ENCODE measurements at places on chromosomes 2 and 18. TPM values are rescaled to one million over a fixed set of nuclear protein-coding genes. Genes with fewer than 3 reads are reported as not detected.

DNA sequence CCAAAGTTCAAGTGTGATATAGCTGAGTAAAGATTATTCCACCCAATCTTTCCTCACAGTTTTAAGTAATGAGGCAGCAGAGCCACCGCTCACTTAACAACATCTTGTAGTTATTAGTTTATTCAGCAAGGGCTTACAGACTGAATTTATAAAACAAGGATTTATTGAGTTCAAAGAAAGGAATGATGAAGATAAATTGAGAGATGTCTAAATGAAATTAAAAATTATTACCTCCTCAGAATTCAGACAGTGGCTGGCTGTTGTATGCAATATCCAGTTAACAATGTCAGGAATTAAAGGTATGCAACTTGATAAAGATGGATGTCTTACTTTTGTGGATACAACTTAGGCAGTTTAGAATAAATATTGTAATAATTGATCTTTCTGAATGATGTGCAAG is 927.3 kb upstream of the CDH2 start:
- peaks cover 7% of the 10 kb centered on the region for H3K36me3 ChIP-seq
- H3K27me3 ChIP-seq, result no peaks in the 10 kb centered on the region
- peaks cover 16% of the 10 kb centered on the region for H3K4me1 ChIP-seq
- no peak overlapping the region for H3K4me3 ChIP-seq
- no peak overlapping the region for H3K27ac ChIP-seq

- peaks cover 5% of the 10 kb centered on the region for H3K4me1 ChIP-seq
- peak overlapping the region; percentile 47 for H3K4me3 ChIP-seq
- H3K27ac ChIP-seq, result no peak overlapping the region
- DNase-seq, result no peak
- H3K36me3 ChIP-seq, result no peaks in the 10 kb centered on the region
Measured at GRCh38 chr2:159903443-159904126, 105.6 kb upstream of the CD302 start.

DNA sequence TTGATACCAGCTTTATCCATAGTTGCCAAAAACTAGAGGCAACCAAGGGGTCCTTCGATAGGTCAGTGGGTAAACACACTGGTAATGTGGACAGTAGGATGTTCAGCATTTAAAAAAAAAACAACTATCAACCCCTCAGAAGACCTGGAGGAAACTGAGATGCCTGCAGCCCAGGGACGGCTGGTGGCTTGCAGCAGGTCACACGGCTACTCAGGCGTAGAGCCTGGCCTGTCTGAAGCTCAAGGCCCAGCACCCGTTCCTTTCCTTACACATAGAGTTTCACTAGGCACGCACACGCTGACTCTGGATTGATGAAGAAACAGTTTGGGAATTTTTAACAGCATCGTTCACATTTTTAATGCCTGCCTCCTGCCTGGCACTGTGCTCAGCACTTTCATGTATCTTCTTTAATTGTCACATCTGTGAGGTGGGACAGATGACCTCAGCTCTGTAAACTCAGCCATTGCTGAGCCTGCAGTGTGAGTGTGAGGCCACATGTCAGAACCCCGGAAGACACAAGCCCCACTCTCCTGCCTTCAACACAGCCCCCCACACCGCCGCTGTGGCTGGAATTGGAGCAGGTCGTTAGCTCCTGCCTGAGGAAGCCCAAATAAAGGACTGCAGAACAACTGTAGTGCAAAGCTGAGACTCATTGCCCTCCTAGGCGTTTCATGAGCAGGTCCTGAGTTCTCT is 40.7 kb downstream of the TRAPPC12 start:
- no peak overlapping the region for H3K27ac ChIP-seq
- no peaks in the 10 kb centered on the region for H3K4me1 ChIP-seq
- no peak for DNase-seq
- H3K27me3 ChIP-seq, result no peaks in the 10 kb centered on the region

GRCh38 chr2:240433973-240434727 is 1.3 kb upstream of the GPC1 start:
- peak overlapping the region; percentile 67 for H3K27ac ChIP-seq
- DNase-seq, result no peak
- no peaks in the 10 kb centered on the region for H3K36me3 ChIP-seq
- H3K4me3 ChIP-seq, result peak overlapping the region; percentile 73
- H3K4me1 ChIP-seq, result peaks cover 18% of the 10 kb centered on the region
- H3K27me3 ChIP-seq, result peaks cover 27% of the 10 kb centered on the region

Gene ABHD1
- total RNA-seq, result 0.95 TPM

Gene NEUROD1
- total RNA-seq, result not detected

GRCh38 chr2:223285370-223286265 is 233.6 kb downstream of the KCNE4 start:
- H3K27ac ChIP-seq, result no peak overlapping the region
- no peak for DNase-seq
- no peaks in the 10 kb centered on the region for H3K27me3 ChIP-seq
- H3K4me1 ChIP-seq, result peaks cover 2% of the 10 kb centered on the region
- no peak overlapping the region for H3K4me3 ChIP-seq
- H3K36me3 ChIP-seq, result no peaks in the 10 kb centered on the region

DNA sequence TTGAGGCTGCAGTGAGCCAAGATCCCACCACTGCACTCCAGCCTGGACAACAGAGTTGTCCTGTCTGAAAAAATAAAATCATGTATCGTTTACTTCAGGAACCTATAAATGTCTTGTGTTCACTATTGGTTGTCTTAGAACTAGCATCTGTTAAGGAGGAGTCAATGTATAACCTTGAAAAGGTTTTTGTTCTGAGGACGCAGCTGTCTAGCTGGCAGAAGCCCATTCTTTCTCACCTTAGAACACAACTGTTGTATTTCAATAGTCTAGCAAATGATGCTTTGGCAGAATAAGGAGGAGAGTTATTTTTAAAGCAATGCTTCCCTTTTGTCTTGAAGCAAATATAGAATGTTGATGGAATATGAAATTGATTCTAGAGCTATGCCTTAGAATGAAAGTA is 21.1 kb downstream of the EPB41L5 start:
- peaks cover 20% of the 10 kb centered on the region for H3K4me1 ChIP-seq
- no peak overlapping the region for H3K27ac ChIP-seq
- DNase-seq, result no peak
- H3K36me3 ChIP-seq, result peaks cover 25% of the 10 kb centered on the region

GRCh38 chr2:138777996-138778395 is 2.2 kb downstream of the NXPH2 start:
- H3K4me1 ChIP-seq, result peaks cover 27% of the 10 kb centered on the region
- no peak overlapping the region for H3K27ac ChIP-seq
- peaks cover 48% of the 10 kb centered on the region for H3K27me3 ChIP-seq
- H3K36me3 ChIP-seq, result no peaks in the 10 kb centered on the region

Gene AKAIN1
- not detected for total RNA-seq

DNA sequence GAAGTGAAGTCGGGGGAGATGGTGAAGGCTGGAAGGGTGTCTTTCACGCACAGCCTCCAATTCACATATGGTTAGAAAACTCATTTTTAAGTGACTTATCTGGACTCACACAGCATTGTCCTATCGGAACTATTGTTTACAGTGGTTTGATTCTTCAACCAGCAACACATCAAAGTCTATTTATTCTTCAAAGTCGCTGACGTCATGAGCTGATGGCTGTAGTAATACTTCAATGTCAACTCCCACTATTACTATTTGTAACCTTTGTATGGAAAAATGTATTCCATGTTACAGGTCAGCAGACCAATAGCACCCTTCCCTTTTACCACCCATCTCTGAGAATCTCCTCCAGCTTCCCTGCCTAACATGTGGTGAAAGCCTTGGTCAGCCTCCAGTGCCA is 47.8 kb upstream of the TMEM163 start:
- no peaks in the 10 kb centered on the region for H3K36me3 ChIP-seq
- peaks cover 18% of the 10 kb centered on the region for H3K27me3 ChIP-seq
- no peaks in the 10 kb centered on the region for H3K4me1 ChIP-seq

- peak overlapping the region; percentile 38 for H3K4me3 ChIP-seq
- H3K27ac ChIP-seq, result peak overlapping the region; percentile 83
- no peaks in the 10 kb centered on the region for H3K27me3 ChIP-seq
- peak; percentile 56 for DNase-seq
Measured at GRCh38 chr2:241666627-241667400, 19.8 kb downstream of the DTYMK start.

GRCh38 chr2:181977661-181978350 is 7.8 kb upstream of the PPP1R1C start:
- no peaks in the 10 kb centered on the region for H3K36me3 ChIP-seq
- H3K27me3 ChIP-seq, result no peaks in the 10 kb centered on the region
- no peak overlapping the region for H3K4me3 ChIP-seq
- no peak overlapping the region for H3K27ac ChIP-seq

- no peak overlapping the region for H3K27ac ChIP-seq
- no peak overlapping the region for H3K4me3 ChIP-seq
- H3K4me1 ChIP-seq, result no peaks in the 10 kb centered on the region
Measured at GRCh38 chr2:208619993-208620392, 213.4 kb downstream of the PTH2R start.

Gene ACADL
- total RNA-seq, result 13.2 TPM

DNA sequence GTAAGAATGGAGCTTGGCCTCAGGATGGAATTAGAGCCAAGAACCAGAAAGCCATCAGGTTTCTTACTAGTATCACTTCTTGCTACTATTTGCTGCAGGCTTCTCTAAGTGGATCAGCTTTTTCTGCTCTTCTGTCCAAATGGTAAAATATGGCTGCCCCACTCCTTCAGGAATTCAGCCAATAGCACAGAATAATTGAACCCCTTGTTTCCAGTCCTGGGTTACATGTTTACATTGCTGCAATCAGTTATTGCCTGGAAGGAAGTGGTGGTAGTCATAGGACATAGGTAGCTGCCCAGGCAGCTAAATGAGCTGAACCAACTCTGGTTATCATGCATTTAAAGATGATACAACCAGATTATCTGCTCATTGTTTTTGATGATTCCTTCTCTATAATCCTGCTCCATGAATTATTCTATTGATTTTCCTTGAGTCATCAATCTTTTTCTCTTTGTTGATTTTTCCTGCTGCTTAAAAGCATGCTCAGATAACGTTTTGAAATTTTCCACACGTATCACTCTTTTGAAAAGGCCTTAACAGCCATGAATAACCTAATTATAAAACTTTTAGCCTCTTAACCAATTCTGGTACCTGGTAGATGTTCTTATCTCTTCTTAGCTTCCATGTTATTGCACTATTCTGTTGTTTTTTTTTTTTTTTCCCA is 12.6 kb downstream of the AGPS start:
- no peak for DNase-seq
- H3K36me3 ChIP-seq, result peaks cover 13% of the 10 kb centered on the region
- no peaks in the 10 kb centered on the region for H3K27me3 ChIP-seq
- H3K4me1 ChIP-seq, result peaks cover 9% of the 10 kb centered on the region
- H3K27ac ChIP-seq, result no peak overlapping the region

GRCh38 chr2:214361116-214361515 is 49.7 kb upstream of the VWC2L start:
- no peaks in the 10 kb centered on the region for H3K4me1 ChIP-seq
- H3K4me3 ChIP-seq, result no peak overlapping the region
- no peaks in the 10 kb centered on the region for H3K27me3 ChIP-seq
- no peaks in the 10 kb centered on the region for H3K36me3 ChIP-seq
- no peak for DNase-seq
- H3K27ac ChIP-seq, result no peak overlapping the region

Gene REG3A
- total RNA-seq, result not detected

GRCh38 chr18:11948852-11949523 is 32.3 kb upstream of the IMPA2 start:
- H3K4me1 ChIP-seq, result peaks cover 37% of the 10 kb centered on the region
- no peak for DNase-seq
- H3K27me3 ChIP-seq, result no peaks in the 10 kb centered on the region

- no peak overlapping the region for H3K4me3 ChIP-seq
- no peaks in the 10 kb centered on the region for H3K27me3 ChIP-seq
- H3K27ac ChIP-seq, result no peak overlapping the region
- peaks cover 39% of the 10 kb centered on the region for H3K4me1 ChIP-seq
- peak; percentile 40 for DNase-seq
Measured at GRCh38 chr2:67840460-67841068, 222.2 kb downstream of the C1D start.

GRCh38 chr2:207616185-207616584 is 9.0 kb downstream of the METTL21A start:
- no peaks in the 10 kb centered on the region for H3K27me3 ChIP-seq
- no peak overlapping the region for H3K27ac ChIP-seq
- DNase-seq, result no peak
- H3K4me3 ChIP-seq, result no peak overlapping the region
- H3K4me1 ChIP-seq, result peaks cover 16% of the 10 kb centered on the region

DNA sequence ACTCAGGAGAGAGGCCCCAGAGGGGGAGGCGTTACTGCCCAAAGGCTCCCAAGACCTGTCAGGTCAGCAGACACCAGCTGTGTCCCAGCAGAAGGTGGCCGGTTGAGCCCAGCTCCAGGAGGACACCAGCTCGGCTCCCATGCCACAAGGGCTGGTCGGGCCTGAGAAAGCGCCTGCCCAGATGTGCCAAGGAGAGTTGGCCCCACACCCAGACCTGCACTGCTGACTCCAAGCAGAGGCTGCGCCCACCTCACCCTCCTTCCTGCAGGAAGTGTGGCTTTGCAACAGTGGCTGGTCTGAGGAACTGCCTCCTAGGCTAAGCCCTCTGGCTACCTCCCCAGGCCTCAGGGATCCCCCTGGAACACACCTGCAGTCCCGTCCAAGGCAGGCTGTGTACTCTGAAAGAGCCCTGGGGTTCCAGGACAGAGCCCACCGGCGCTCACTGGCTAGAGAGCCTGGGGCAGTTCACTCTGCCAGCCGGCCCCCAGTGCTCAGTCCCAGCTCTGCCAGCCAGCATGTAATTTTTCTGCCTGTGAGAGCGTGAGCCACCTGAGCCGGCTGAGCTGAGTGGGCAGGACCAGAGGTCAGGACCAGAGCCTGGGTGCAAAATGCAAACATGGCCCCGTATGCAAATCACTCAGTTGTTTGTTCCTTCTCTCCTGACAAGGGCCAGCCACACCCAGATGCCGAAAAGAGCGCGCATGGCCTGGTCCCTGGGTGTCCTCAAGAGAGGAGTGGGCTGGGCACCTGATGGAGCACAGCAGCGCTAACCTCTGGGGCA is 36.9 kb upstream of the PTMA start:
- H3K27ac ChIP-seq, result no peak overlapping the region
- no peaks in the 10 kb centered on the region for H3K36me3 ChIP-seq
- H3K27me3 ChIP-seq, result no peaks in the 10 kb centered on the region
- H3K4me1 ChIP-seq, result peaks cover 43% of the 10 kb centered on the region

DNA sequence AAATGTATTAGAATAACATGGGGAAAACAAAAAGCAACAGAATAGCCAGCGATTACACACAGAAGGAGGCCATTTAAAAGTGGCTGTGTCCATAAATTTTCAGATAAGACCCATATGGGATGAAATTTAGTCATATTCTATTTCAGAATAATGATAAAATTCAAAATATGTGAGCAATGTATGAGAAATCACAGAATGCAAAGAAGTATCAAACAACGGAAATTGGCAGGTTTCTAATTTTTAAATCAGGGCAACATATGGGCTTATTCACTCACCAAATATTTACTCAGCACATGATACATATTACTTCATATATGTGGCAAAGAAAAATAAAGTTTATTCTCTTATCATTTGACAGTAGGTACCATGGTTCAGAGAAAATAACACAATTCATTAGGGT is 208.5 kb downstream of the GRB14 start:
- H3K4me3 ChIP-seq, result no peak overlapping the region
- H3K4me1 ChIP-seq, result no peaks in the 10 kb centered on the region
- DNase-seq, result no peak
- H3K27me3 ChIP-seq, result no peaks in the 10 kb centered on the region
- no peaks in the 10 kb centered on the region for H3K36me3 ChIP-seq

Gene TTC32
- total RNA-seq, result 20.8 TPM

- peak; percentile 57 for DNase-seq
- H3K27ac ChIP-seq, result peak overlapping the region; percentile 99
- H3K36me3 ChIP-seq, result peaks cover 13% of the 10 kb centered on the region
- peak overlapping the region; percentile 43 for H3K4me3 ChIP-seq
Measured at GRCh38 chr18:48922801-48923730, 27.7 kb downstream of the SMAD7 start.

Gene COL6A3
- total RNA-seq, result 544 TPM

Measured in mesothelial cell of epicardium (in vitro differentiated cells).